ENCODE measurements at places on chromosomes 5 and 9. TPM values are rescaled to one million over a fixed set of nuclear protein-coding genes. Genes with fewer than 3 reads are reported as not detected.

The DCP2 gene
- 24.5 TPM for total RNA-seq

DNA sequence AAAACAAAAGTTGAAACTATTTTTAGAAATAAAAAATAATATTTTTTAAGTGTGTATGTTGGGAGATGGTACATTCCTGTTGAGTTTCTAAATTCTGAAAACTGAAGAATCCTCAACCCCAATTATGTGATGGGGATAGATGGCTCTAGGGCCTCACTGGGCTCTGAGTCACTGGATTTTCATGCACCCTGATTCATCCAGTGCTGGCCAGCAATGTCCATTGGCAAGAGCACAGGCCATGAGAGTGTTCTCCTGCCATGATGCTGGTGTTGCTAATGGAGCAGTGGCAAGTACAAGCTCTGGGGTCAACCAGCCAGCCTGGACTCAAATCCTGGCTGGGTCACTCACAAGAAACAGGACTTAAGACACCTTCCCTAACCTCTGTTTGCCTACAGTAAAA is 23.3 kb downstream of the SMIM23 start:
- DNase-seq, result no peak

- DNase-seq, result no peak
Measured at GRCh38 chr9:4130166-4130565, 169.7 kb downstream of the GLIS3 start.

The NXNL2 gene
- total RNA-seq, result 3.1 TPM

DNA sequence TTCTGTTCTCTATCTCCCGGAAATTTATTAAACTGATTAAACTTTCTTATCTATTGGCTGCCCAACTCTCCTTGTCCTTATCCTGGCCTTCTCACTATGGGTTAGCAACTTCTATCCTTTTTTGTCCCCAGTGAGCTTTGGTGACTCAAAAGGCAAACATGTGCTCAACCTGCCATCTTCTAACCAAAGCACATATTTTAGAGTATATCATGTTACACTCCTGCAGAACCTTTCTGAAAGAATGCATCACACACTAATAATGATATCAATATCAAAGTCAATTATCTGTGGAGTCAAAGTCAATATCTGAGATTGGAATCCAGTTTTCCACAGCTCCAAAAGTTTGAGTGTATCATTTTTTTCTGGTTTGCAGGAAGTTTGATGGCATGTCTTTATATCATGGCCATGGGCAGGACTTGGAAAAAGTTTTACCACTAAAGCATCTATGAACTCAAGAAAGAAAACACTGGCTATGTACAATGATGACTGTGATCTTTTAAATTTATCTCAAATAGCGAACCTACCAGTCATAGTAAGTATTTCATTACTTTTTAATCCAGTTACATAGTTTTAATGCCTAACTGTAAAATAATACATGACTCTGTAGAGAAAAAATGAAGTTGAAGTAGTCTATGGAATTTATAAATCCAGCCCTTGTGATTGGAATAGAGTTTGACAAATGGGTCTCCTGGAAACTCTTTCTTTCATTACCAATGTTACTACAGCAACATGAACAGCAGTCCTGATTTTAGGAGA is 166.8 kb downstream of the DROSHA start:
- DNase-seq, result no peak

The TAL2 gene
- not detected for total RNA-seq

The IFNE gene
- total RNA-seq, result not detected

The SH3RF2 gene
- 16.3 TPM for total RNA-seq

DNA sequence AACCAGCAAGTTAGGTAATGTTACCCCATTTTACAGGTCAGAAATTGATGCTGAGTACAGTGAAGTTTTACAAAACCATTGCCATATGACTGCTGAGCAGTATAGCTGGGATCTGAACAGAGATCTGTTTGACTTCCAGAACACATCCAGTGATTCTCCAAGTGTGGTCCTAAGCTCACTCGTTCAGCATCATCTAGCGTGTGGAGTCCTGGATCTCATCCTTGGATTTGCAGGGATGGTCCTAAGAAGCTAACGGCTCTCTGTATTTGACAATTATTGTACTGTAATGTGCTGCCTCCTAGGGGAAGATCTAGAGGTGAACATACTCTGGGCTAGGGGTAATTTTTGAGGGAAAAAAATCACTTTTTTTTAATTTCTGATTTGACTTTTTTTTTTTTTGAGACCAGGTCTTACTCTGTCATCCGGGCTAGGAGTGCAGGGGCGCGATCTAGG is 1.4 kb downstream of the SLC26A2 start:
- no peak for DNase-seq

- no peak for DNase-seq
Measured at GRCh38 chr5:52801329-52801728, 13.6 kb downstream of the ITGA1 start.

The DNLZ gene
- 73.6 TPM for total RNA-seq

The RLN1 gene
- total RNA-seq, result 1.3 TPM

DNA sequence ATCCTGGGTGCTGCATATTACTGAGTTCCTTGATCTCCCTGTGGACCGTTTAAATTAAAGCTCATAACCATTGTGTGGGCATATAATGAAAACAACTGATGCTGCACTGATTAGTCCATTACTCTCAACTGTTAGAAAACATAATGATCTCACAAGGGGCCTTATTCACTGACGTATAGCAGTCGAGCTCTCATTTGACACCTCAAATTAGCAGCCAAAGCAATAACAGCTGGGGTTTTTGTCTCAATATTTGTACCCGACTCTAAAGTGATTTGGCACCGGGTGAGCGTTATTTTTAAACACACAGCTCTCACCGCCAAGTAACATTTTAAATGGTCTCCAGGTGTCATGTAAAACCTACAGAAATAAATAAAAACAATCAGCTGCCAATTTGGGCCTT is 252.2 kb upstream of the PANK3 start:
- no peak for DNase-seq

DNA sequence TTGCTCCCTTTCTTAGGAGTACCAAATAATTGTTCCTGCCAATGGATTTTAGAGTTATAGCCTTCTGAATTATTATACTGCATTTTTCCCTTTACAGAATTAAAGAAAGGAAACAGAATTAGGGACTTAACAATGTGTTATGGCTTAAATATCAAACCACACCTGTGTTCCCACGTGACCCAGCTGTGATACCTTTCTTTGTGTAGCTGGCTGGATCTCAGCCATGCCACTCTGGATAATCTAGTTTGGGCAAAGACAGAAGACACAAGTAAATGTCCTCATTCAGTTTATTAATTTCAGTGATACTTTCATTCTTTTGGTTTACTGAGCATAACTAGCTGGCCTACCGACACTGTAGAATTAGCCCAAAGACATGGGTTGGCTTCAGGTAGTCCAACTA is 417.2 kb upstream of the ADAMTS16 start:
- DNase-seq, result no peak

GRCh38 chr9:69218166-69218565 is 44.1 kb downstream of the TJP2 start:
- no peak for DNase-seq

DNA sequence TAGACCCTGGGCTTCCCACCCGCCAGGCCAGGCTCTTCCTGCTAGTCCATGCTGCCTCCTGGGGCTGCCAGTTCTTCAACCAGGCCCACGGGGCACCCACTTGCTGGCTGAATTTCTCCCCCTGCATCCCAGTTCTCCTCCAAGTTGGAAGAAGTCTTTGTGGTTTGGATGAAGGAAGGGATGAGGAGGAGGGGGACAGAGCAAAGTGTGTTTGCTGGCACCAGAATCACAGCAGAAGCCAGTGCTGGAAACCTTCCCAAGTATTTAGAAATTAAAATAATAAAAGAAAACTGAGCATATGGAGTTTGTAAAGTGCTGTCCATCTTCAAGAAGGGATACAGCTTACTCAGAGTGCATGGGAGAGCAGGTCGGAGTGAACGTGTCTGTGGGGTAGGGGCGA is 19.4 kb upstream of the UNC5A start:
- DNase-seq, result no peak

GRCh38 chr5:155983954-155984353 is 343.0 kb upstream of the SGCD start:
- no peak for DNase-seq

- no peak for DNase-seq
Measured at GRCh38 chr9:37146410-37146809, 26.0 kb downstream of the ZCCHC7 start.

DNA sequence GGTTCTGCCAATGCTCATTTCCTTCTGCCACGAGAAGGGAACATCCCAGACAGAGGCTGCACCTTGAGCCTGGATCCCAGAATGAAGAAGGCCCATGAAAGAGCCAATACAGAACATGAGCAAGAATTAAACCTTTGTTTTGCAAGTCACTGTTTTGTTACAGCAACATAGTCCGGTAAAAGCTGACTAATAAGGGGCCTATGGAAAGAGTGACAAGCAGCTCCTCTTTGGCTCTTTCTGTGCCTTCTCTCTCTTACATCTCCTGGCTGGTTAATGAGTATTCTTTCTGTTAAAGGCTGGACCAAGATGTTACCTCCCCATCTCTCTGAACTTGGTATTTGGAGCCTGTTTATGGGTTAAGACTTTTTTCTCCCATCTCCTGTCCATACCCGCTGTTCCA is 10.8 kb downstream of the GFRA3 start:
- no peak for DNase-seq

DNA sequence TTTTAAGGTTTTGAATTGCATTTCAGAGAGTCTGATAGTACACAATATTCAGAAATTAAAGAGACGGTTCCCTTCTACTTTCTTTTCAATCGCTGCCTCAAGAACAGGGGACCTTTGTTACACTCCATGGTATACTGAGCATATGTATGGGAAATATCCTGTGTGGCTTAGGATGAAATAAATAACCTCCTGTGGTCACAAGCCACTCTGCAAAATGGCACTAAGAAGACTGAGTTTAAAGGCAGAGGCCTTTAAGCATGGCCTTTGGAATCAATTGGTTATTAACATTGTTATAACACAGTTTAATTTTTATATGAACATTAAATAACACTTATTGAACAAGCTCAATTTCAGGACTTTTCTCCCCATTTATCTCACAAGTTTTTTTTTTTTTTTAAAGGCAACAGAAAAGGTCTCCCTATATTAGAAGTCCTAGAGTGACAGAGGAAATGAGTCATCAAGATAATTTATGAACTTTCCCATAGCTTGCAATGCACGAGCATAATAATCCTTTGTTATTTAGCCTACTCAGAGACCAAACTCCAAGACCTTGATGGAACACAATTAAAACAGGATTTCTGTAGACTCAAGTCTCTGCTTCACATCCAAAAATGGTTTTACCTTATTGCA is 341.9 kb downstream of the TMEM167A start:
- no peak for DNase-seq

The BAAT gene
- total RNA-seq, result not detected
